ENCODE measurements at places on chromosomes 13 and 19.

- DNase-seq, result no peak
These were observed 2.4 kb upstream of the SPIB start for GRCh38 chr19:50416034-50416977.

- DNase-seq, result no peak
These were observed 96.3 kb downstream of the NHLRC3 start for GRCh38 chr13:39134574-39134973.

- DNase-seq, result no peak
These were observed at the start of gene VSTM2B for GRCh38 chr19:29525901-29526729. Gene VSTM2B (plus strand): TSS chr19:29525994. CDS start chr19:29526584, 590 bp downstream.

- no peak for DNase-seq
These were observed 533.7 kb downstream of the LIG4 start for GRCh38 chr13:107681600-107681999.

DNA sequence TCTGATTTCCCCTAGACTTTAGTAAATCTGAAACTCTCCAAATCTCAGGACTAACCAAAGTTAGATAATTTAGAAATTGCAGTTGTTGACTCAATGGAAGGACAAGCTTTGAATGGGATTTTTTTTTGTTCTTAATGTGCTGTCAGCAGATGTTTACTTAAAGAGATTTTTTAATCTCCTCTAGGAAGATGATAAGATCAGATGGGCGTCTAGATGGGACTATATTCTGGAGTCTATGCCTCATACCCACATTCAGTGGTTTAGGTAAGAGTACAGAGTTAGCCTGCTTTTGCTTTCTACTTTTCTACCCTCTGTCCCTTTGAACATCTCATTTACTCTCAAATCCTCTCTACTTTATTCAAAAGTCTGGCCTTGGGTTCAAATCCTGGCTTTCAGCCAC lies 39.3 kb downstream of the TM9SF2 start:
- no peak for DNase-seq

- no peak for DNase-seq
These were observed 1.4 kb upstream of the RAB20 start for GRCh38 chr13:110562696-110563462.

DNA sequence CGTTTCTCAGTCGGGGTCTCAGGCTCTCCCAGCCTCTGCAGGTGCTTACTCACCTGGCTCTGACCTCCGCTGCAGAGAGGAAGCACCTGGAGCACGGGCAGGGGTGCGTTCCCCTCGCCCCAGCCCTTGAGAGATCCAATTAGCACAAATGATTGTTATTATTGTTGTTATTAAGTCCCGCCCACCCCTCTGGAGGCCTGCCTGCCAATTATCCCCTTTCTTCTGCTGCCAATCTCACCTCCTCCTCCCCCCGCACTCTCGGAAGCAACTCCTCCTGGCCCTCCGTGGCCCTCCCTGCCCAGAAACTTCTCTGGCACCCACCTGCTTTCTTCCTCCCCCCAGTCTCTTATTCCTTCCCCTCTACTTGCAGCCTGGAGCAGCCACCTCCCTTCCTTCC lies 8.8 kb downstream of the ZNF787 start:
- DNase-seq, result no peak

GRCh38 chr19:7778081-7778480 lies 15.0 kb downstream of the CLEC4M start:
- DNase-seq, result no peak

GRCh38 chr13:101489643-101490405 lies 37.3 kb downstream of the ITGBL1 start:
- DNase-seq, result peak; percentile 52

DNA sequence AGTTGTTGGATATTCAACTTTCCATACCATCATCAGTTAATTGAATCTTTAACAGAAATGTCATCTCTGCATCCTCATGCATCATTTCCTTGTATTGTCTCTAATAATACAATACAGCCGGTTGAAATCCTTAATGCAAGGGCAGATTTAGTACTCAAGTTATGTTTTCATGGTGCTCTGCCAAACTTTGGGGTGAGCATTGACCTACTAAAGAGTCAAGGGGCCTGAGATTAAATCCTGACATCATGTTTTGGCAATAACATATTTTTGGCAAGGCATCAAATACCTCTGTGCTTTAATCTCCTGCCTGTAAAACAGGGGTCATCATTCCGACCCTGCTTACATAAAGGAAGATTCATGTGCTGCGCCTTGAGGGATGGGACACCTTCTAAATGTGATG lies 42.7 kb upstream of the ABCC4 start:
- no peak for DNase-seq

DNA sequence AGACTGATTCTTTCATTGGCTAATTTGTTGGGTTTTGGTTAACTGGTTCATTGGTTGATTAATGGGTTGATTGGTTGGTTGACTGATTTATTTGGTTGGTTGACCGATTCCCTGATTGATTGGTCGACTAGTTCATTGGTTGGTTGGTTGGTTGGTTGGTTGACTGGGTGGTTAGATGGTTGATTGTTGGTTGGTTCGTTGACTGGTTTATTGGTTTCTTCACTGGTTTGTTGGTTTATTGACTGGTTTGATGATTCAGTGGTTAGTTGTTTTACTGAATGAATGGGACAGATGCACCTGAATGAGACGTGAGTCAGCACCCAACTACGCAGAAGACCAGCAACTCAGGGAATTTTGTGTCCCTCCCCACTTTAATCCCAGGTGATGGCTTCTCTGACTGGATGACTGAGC lies 2.7 kb upstream of the NUP62 start:
- no peak for DNase-seq
